ENCODE measurements at places on chromosomes 5 and 9. TPM values are rescaled to one million over a fixed set of nuclear protein-coding genes. Genes with fewer than 3 reads are reported as not detected.

DNA sequence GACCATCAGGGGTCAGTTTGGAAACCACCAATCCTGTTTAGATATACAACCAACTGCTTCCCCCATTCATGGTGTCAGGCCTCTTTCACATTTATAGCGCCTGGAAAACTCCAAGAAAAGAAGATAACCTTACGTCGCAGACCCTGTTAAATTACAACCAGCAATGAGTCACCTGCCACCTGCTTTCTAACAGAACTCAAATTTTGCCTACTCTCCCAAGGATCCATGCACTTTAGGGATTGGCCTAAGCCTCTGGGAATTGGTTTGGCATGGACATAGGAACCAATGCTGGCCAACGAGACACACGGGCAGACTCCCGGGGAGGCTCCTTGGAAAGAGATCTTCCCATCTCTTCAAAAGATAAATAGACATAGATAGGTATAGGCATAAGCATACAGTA lies 87.0 kb downstream of the FEM1C start:
- no peak overlapping the region for H3K4me3 ChIP-seq
- no peak overlapping the region for H3K27ac ChIP-seq
- no peak for DNase-seq
- no peaks in the 10 kb centered on the region for H3K36me3 ChIP-seq

Gene TNFSF15
- 0.11 TPM for total RNA-seq

Gene PSD2
- not detected for total RNA-seq

Gene HTR1A
- total RNA-seq = not detected

Gene COL5A1
- total RNA-seq = 1.6 TPM

Gene PRSS3
- not detected for total RNA-seq

Gene SLC34A3
- total RNA-seq = not detected

Gene PRLR
- not detected for total RNA-seq

DNA sequence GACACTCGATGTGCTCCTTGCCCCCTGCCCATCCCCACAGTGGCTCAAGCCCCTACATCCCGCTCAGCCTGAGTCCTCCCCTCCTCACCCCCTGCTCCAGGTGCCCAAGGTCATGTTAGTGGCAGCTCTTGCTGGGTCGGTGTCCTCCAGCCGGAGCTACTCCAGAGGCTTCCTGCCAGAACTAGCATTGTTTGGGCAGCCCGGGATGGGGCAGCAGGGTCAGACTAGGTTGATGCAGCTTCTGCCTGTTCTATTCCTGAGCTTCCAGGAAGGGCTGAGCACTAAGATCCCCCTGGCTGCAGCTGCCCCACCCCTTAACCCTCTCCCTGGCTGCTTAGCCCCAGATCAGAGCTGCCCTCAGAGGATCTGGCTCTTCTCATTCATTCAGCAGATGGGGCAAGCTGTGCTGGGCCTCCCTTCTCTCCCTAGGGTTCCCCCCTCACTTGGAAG lies 671 bp downstream of the RGS14 start:
- peak overlapping the region; percentile 75 for H3K27ac ChIP-seq
- no peak for DNase-seq
- H3K27me3 ChIP-seq = no peaks in the 10 kb centered on the region
- H3K36me3 ChIP-seq = no peaks in the 10 kb centered on the region
- peaks cover 76% of the 10 kb centered on the region for H3K4me1 ChIP-seq
- peak overlapping the region; percentile 92 for H3K4me3 ChIP-seq

GRCh38 chr5:154516475-154516874 lies 38.4 kb upstream of the HAND1 start:
- DNase-seq = no peak
- no peaks in the 10 kb centered on the region for H3K36me3 ChIP-seq
- peaks cover 3% of the 10 kb centered on the region for H3K4me1 ChIP-seq
- no peak overlapping the region for H3K4me3 ChIP-seq
- H3K27me3 ChIP-seq = no peaks in the 10 kb centered on the region

- no peaks in the 10 kb centered on the region for H3K27me3 ChIP-seq
- H3K27ac ChIP-seq = no peak overlapping the region
- H3K36me3 ChIP-seq = no peaks in the 10 kb centered on the region
- H3K4me3 ChIP-seq = no peak overlapping the region
- H3K4me1 ChIP-seq = no peaks in the 10 kb centered on the region
Observed at GRCh38 chr5:179265514-179266290, 79.6 kb downstream of the ADAMTS2 start.

- H3K27ac ChIP-seq = no peak overlapping the region
- H3K4me1 ChIP-seq = no peaks in the 10 kb centered on the region
- no peak overlapping the region for H3K4me3 ChIP-seq
Observed at GRCh38 chr5:154626876-154627557, 128.2 kb upstream of the LARP1 start.

Gene UBAC1
- total RNA-seq = 32.8 TPM

GRCh38 chr9:81685763-81686613 lies 3.4 kb downstream of the TLE1 start:
- no peaks in the 10 kb centered on the region for H3K36me3 ChIP-seq
- H3K27ac ChIP-seq = no peak overlapping the region
- no peak for DNase-seq
- no peaks in the 10 kb centered on the region for H3K27me3 ChIP-seq

Measured in CD4-positive, alpha-beta memory T cell (primary cell).